Stimulated activated CD8-positive, alpha-beta memory T cell treated with anti-CD3 and anti-CD28 coated beads, Interleukin-4, amount 100 ng/mL, for 4 hours (primary cell): ENCODE measurements at places on chromosomes 1 and 21.
A peak's percentile ranks its signal among the peaks of the same experiment; 100 is the strongest.

- DNase-seq, result no peak
Observed at GRCh38 chr1:16114527-16115467, 41.1 kb downstream of the EPHA2 start.

GRCh38 chr1:222970040-222970439 is 155.2 kb downstream of the DISP1 start:
- no peak for DNase-seq

- no peak for DNase-seq
Observed at GRCh38 chr1:198929111-198929604, 290.3 kb downstream of the PTPRC start.

DNA sequence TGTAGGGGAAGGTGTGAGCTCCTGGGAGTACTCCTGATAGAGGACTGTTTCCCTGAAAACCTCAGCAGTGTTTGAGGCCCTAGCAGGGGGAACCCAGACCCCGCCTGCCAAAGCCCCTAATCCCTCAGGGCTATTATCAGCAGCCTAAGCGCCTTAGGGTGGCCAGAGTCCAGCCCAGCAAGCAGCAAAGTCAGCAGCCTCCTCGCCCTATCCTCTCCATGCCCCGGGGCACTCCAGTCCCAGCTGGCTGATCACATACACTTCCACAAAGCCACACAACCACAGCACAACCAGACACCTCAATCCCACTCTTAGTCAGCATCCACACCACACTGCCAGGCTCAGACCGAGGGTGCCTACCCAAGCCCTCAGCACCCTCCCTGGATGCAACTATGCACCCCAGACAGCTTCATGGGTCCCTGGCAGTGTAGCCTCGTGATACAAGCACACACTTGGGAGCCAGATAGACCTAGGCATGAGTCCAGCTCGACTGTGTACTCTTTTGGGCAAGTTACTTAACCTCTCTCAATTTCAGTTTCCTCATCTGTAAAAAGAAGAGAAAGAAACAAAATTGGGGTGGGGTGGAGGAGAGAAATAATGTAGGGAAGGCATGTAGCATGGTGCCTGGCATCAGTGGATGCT is 7.1 kb downstream of the IGSF9 start:
- DNase-seq, result no peak

DNA sequence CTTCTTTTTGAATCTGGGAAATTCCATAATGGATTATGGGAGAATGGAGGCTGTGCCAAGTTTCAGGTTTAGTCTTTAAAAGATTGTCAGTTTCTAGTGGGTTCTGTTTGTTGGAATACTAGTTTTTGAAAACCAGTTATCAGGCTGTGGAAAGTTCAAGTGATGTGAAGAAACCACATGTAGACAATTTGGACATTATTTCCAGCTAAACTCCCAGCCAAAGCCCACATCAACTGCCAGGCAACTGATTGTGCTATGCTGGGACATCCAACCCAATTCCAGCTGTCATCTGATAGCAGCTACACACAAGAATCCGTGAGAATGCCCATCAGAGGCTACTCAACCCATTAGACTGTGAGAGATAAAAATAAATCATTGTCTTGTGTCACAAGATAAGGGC is 546.1 kb upstream of the ADAMTS5 start:
- DNase-seq, result no peak

DNA sequence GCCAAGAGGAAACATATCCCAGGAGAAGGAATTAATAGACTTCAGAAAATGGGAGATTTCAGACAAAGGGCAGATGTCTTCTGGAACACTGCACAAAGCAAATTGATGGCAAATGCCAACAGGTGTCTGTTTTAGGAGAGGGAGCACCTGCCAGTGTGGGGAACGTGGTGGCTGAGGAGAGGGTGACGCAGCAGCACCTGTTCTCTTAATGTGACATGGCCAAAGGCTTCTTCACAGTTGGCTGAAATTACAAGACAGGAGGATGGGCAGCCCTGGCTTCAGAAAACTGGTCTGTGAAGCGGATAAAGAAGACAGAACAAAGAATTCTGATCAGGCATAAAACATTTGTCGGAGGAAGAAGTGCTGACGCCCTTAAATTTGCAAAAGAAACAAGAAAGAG is 178.7 kb upstream of the RUNX1 start:
- no peak for DNase-seq

DNA sequence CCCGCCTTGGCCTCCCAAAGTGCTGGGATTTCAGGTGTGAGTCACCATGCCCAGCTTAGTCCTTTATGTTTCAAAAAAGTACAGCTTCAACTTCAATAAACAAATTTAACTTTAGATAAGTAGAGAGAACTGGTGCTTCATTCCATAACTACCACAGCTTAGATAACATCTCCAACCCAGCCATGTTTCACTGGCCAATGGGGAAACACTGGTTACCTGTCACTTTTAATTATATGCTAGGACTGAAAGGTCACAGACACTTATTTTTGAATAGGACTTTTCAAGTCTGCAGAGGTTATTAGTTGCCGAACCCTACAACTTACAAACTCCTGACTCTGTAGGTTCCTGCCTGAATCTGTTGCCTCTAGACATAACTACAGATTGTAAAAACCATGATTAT is 56.5 kb upstream of the ST6GALNAC3 start:
- no peak for DNase-seq

DNA sequence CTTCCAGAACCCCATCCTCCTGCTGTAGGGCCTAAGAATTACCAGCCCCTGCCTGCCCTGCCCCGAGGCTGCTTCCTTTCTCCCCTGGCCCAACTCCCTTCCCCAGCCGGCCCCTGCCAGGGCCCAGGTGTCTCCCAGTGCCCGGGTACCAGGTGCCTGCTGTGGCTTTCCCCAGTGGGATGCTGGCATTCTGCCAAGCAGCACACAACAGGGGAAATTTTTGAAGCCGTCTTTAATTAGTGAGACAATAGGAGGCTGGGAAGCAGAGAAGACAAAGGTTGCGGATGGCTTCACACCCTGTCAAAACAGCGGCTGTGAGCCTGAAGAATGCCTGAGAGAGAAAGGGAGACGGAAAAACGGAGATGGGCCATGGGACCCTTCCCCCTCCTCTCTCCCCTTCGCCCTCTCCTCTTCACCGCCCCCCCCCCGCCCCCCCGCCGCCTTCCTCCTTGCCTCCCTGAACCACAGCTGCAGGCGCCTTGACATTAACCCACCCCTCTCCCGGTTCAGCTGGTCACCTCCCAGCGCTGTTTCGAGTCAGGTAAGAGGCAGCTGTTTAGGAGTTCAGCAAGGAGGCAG is 33.6 kb downstream of the LRRN2 start:
- DNase-seq, result no peak

- no peak for DNase-seq
Observed at GRCh38 chr1:36851087-36851486, 183.2 kb downstream of the GRIK3 start.

DNA sequence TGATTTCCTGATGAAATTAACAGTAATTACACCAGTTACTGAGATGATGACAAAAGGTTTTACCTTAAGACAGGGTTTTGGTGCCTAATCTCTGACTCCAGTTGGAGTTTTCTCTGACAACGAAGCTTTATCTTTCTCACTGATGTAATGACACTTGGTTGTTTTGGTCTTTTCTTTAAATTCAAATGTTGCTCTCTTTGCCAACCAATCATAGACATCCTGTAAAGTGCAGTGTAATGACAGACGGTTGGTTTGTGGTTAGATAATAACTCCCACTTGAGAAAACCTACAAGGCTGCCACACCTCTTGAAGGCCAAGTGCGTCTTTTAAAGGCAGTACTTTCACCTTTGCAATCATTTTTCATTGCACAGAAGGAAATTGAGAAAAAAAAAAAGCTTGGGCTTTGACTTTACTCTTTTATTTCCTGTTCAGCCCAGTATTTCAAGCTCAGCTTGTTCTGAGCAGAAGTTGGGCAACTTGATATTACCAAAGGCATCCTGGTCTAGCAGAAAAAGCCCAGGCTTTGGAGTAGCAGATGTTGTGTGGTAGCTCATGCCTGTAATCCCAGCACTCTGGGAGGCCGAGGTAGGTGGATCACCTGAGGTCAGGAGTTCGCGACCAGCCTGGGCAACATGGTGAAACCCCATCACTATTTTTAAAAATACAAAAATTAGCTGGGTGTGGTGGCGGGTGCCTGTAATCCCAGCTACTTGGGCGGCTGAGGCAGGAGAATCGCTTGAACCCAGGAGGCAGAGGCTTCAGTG is 14.9 kb downstream of the PDIK1L start:
- DNase-seq, result peak; percentile 32

GRCh38 chr21:18725653-18726052 is 322.1 kb upstream of the TMPRSS15 start:
- no peak for DNase-seq

GRCh38 chr1:158140764-158141192 is 39.9 kb upstream of the CD1D start:
- DNase-seq, result no peak

- DNase-seq, result no peak
Observed at GRCh38 chr1:230392920-230393521, 33.1 kb downstream of the PGBD5 start.

- DNase-seq, result peak; percentile 68
Observed at GRCh38 chr1:154961207-154962155, at the start of gene PYGO2. PYGO2 (minus strand) TSS chr1:154961782; CDS start chr1:154961576, 206 bp downstream.

DNA sequence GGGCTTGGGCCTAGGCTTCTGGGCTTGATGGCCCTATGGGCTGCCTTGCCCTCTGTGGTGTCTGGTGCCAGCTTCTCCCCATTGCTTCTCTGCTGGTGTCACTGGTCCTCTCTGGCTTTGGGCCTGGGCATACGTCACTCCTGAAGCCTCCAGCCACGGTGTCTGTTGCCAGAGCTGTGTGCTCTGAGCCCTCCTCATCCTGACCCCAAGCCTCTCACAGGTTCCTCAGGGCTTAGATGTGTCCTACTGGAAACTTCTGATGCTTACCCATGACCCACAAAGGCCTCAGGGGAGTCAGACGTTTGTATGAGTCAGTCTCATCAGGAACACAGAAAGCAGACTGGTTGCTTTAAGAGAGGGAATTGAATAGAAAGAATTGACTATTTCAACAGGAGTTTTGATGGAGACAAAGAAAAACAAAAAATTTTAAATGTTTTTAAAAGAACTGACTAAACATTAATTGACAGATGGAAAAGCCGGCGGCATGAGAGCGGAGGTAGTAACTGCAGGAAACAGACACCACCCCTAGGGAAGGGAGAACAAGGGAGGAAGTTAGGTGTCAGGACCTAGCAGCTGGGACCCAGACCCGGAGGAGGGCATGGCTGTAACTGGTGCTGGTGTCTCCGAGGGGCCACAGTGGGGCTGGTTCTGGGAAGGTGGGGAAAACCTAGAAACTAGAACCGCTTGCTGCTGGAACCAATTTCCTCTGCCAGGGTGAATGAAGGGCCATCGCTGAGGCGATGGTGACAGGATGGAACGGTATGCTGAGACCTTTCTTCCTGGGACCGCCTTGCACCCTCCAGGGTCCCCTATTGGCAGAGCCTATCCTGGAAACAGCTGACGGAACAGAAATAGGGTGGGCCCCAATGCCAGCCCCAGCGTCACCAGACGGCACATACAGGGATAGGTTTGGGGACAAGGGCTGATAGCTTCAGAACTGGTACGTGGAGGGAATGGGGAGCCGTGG is 40.0 kb upstream of the CITED4 start:
- DNase-seq, result no peak

GRCh38 chr1:82894635-82895034 is 1093.9 kb downstream of the ADGRL2 start:
- DNase-seq, result no peak

DNA sequence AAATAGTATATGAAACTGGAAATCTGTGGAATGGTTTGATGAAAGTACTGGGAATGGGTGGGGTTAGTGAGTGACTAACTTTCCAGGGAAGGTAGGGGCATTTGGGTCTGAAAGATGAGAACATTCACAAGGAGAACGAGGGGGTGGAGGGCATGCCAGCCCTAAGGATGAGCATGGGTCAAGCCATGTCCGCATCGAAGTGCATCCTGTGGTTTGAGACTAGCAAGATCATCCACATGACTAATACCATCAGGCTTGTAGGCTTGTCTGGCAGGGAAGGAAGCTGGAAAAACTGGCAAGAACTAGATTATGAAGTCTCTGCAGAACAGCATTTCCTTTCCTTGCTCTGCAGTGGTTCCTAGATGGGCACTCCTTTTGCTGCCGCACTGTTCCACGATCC is 70.4 kb upstream of the UBE2U start:
- no peak for DNase-seq

- DNase-seq, result no peak
Observed at GRCh38 chr1:53891678-53892077, 2.1 kb upstream of the YIPF1 start.

- no peak for DNase-seq
Observed at GRCh38 chr1:200670242-200671118, 773 bp upstream of the DDX59 start.

DNA sequence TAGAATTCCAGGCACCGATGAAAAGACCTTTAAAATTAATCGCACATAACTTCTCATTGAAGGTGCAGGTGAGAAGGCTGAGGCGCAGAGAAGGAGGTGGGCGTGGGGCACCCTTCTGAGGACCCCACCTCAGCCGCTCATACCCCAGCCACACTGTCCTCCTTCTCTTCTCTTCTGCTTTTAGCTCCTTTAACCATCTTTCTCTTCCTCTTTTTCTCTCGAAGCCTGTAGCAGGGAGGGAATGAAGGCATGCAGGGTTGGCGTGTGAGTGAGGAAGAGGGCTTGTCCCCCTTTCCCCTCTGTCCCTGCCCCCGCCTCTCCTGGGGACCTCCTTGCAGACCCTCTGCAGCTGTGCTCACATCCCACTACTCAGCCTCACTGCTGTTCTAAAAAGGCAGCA is 57.8 kb upstream of the CACNA1E start:
- no peak for DNase-seq

DNA sequence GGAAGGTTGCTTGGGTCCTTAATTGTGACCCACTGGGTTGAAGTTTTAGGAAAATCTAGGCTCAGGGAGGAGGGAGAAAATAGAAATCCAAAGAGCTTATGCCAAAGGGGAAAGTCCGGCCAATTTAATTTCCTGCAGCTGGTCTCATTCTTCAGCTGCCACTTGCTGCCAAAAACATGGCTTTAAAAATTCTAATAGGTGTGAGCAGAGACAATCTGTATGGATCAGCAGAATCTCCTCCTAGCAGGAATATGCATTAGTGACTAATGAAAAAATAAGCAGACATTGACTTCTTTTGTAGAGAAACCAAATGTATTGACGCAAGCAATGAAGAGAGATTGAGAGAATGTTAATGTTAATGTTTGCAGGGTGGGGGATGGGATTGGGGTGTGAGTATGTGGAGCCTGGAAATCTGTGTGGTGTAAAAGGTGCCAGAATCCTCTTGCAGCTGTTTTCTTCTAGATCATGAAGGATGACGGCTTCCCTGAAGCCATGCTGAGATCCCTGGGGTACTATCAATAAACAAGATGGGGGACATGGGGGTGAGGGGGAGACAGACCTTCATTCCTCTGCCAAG is 35.3 kb downstream of the VWA5B1 start:
- DNase-seq, result no peak

GRCh38 chr1:196951711-196952394 is 8.3 kb downstream of the CFHR2 start:
- no peak for DNase-seq

- DNase-seq, result no peak
Observed at GRCh38 chr1:231419738-231420298, 2.3 kb downstream of the EGLN1 start.
